HepG2 (cell line): ENCODE measurements at places on chromosomes 6 and 20.
A peak's percentile ranks its signal among the peaks of the same experiment; 100 is the strongest.

DNA sequence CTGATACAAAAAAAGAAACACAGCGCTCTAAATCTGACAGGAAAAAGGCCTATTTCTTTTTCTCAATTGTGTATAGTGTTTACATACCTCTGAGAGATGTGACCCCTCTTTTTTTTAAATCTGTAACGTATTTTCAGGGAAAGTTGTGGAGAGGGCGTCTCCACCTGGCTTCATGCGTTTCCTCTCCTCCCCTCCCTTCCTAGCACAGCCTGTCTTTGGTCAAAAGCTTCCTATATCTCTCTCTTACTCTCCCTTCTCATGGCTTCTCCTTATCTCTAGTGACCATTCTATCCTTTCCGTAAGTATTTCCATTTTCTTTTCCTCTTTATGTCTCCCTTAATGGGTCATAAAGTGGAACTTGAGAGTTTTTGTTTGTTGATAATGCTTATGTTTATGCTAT, 458.9 kb downstream of the HACE1 start:
- no peak for DNase-seq

- DNase-seq, result no peak
Observed at GRCh38 chr20:9269280-9269971, 200.5 kb downstream of the PLCB4 start.

- DNase-seq, result no peak
Observed at GRCh38 chr20:37579106-37579505, 51.4 kb upstream of the BLCAP start.

- DNase-seq, result no peak
Observed at GRCh38 chr20:53129563-53129962, 157.4 kb downstream of the TSHZ2 start.

DNA sequence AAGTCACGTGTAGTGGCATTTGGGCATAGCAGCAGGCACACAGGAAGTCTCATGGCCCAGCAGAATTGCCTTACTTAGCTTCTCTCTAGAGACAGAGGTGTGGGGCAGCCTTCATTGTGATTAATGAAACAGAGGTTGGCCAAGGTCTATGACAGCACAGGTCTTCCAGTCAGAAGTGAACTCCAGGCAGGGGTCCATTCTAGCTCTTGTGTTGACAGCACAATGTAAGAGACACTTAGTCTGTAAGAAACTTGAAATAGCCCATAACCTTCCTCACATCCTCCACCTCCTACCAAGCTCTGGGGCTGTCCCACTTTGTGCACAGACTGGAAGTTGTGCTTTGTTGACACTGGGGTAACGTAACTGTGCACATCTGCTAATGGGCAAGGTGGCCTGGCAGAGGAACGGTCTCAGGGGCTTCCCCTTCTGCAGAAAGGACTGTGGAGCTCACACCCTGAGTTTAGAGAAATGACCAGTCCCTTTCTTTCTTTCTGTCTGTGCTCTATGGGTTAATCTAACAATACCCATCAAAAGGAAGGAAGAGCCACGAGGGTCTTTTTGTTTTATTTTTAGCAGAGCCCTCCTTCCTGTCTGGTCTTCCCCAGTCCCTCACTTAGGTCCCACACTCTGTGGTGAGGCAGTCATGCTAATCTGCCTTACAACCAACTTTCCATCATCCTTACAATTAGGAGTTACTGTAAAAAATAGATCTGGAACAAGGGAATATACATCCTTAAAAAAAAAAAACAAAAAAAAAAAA, 35.6 kb upstream of the TAGAP start:
- no peak for DNase-seq

DNA sequence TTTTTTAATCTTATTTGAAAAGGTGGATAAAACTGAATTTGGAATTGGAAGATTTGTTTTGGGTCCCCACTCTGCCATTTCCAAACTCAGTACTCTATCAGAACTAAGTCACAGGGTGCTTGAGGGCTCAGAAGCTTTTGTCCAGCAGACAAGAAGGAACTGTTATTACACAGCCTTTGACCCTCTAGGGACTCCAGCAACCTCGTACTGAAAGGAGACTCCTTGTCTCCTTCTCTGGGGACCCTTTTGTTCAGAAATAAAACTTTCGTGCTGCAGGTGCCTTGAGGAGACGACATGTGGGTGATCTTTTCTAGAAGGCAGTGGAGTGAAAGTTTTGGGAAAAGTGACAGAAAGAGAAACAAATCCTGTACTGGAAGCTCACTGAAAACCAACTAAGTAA, 7.4 kb upstream of the POLR1H start:
- no peak for DNase-seq

DNA sequence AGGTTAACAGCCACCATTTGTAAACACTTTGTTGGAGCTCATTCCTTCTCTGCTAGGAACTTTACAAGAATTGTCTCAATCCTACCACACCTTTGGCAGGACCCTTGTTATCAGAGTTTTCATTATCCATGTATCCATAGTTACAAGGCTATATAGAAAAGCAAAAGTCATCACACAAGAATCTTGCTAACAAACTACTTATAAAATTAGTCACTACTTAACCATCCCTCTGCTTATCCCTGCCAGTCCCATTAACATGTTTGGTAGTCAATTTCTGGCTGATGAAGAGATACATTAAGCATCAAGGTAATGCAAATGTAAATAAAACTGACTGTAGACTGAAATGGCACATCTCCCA, 10.4 kb downstream of the ZSWIM3 start:
- DNase-seq, result no peak

DNA sequence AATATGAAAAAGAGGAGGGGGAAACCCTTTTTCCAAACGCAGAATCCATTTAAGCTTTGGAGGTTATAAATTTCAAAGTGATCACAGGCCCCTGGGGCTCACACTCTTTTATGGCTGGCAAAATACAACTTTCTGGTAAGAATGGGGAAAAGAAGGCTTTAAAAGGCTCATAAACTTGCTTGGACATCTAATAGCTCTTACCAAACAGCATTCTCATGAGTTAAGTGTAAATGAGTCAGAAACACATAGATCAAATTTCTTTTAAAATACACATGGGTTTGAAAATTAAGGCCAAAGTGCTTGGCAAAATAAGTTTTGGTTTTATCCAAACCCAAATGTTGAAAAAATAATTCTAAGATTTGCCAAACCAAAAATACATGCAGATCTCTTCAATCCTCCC, 154.6 kb downstream of the SOBP start:
- no peak for DNase-seq

GRCh38 chr6:2190661-2191389, 54.6 kb downstream of the GMDS start:
- no peak for DNase-seq

- no peak for DNase-seq
Observed at GRCh38 chr6:27478141-27478705, 5.3 kb upstream of the ZNF184 start.

DNA sequence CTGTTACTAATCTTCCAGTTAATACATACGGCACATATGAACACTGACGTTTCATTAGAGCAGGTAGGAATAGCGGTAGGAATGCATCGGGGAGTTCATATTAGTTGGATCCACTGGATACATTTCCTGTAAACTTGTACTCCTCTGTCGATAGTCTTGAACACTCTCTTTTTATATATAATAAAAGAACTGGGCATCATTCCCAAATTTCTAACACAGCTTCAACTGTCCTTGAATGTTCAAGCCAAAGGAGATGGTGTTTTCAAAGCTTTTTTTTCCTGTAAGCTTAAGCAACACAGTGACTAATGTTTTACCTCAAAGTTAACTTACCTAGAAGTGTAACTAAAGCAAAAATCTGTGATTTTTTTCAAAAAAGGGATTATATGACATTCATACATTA, 195.3 kb downstream of the UTRN start:
- no peak for DNase-seq

DNA sequence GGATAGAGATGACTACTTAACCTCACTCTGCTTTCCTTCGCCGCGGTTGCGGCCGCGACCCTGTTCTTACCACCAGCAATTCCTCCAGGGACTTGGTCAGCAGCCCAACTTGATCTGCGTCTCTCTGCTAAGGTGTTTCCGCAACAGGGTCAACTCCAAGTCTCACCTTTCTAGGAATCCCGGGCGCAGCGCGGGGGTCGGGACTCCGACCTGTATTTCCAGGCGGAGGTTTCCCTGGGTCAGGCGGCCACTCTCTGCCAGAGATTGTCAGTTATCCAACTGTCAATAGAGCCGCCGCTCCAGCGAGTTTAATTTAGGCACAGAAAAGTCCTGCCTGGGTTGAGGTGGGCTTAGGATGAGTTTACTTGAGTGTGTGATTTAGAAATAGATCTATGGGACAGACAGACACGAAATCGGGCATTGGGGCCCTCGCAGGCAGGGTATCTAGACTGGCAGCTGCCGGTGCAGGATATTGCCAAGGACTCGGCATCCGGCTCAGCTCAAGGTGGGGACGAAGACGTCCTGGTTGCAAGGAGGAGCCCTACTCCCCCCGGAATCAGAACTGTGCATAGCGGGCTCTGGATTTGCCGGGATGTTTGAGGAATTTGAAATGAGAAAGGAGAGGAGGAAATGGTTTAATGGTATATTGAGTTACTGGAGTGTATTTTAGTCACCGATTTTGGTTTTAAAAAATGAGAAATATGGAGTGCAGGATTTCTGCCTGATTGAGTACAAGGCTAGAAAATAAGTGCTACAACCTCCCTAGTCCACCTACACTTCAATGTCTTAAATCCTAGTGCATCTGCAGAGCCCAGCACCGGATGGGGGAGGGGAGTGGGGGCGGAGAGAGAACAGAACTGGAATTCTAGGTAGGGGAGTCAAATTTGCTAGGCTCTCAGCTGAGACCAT, 23.7 kb downstream of the POM121L2 start:
- DNase-seq, result no peak

DNA sequence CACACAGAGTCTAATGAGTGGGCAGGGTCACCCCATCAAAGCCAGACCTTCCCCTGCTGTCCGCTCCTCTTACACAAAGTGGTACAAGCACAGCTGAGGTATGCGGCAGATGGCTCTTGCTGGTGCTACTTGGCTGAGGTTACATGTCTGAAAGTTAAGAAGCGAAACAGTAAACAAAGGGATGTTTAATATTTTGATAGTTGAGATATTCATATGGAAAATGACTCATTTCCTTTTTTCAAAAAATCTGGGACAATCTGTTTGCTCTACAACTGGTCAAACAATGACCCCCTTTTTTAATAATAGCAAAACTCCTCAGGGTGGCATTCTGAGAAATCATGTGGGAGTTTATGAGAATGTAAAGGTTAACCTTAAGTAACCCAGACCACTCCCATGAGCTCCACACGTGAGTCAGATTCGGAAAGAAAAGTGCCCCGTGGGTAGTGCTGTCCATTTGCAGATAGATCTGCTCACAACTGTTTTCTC, 245.3 kb downstream of the TBXT start:
- DNase-seq, result no peak

GRCh38 chr6:157120534-157121232, 202.6 kb downstream of the TMEM242 start:
- DNase-seq, result no peak

- DNase-seq, result no peak
Observed at GRCh38 chr20:3839328-3839727, 7.3 kb upstream of the MAVS start.

DNA sequence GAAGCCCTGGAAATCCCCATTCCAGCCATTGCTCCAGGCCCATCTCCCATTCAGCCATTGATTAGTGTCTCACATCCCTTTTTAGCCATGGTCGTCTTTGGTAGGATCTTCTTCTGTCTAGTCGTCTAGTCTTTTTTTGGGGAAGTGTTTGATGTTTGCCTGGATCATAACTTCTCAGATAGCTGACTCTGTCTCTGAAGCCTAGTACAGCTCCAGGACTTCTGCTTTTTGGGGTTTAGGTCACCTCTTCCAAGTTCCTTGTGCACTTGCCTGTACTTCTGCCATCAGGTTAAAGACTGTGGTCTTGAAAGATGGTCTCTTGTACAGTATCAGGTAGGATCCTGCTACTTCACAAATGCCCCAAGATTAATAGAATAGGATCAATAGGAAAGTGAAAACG, 553.5 kb downstream of the PKHD1 start:
- DNase-seq, result no peak

- no peak for DNase-seq
Observed at GRCh38 chr6:44012078-44012493, 115.2 kb downstream of the MRPL14 start.

DNA sequence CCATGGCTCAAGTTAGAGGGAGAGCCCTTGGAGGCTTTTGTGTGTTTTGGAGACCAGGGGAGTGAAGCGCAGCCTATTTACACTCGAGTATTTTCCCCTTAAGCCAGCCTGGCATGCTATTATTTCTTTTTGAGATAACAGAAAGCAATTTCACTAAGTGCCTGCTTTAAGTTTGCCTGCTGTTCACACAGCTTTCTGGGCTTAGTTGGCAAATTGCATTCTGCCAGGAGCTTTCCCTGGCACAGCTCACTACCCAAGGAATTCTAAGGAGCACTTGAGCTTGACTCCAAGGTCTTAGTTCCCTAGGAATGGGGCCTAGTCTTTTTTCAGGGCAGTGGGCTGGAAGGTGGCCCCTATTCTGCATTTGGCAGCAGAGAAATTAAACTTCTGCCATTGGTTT, 19.0 kb upstream of the ASXL1 start:
- no peak for DNase-seq

DNA sequence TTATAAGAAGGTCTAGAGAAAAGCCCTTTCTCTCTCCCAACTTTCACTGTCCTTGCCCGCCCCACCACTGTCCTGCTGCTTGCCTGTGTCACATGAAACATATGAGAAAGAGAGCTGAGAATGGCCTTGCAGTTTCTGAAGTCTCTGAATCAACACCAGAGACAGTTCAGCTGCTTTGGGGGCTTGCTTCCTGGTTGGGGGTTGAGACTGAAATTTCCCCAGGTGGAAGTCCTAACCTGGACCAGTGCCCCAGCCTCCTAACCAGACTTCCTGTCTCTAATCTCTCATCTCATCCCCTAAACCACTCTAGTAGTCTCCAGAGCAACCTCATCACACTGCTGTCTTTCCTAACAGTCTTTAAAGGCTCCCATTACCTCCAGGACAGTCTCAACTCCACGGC, 10.7 kb downstream of the TRAM2 start:
- no peak for DNase-seq

DNA sequence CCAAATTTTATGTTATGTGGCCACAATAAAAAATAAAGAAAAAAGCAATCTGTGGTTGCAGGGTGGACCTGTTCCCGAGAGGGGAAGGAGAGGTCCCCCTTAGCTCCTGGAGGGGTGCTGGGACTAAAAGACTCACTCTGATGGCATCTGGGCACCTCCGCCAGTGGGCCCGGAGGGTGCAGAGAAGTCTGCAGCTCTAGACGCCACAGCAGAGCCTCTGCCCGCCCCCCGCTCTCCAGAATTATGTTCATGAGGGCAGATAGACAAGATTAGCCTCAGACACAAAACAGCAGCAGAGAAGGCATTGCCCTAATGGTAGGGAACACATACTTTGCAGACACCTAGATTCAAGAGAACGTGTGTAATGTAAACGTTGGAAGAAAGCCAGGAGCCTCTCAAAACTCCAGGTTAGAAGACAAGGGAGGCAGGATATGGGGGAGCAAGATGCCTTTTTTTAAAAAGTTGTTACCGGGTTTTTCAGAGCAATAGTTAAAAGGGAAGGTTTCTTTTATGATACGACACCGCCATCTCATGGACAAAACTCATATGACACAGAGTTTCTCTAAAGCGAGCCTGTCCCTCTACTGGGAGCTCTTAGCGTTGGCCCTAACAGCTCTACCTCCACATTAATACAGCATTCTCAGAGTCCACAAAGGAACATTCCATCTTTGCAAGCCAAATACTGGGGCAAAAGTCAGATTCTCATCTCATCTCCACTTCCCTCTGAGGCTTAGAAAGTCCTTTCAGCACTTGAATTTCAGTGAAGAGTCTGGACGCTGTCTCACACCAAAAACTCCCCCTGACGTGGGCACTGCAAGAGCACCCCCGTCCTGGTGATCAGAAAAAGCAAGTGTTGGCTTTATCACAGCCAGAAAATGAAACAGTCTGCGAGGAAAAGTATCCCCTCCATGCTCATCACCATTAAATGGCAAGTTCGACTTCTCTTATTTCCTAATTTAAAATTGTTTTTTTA, 47.2 kb downstream of the FOXF2 start:
- DNase-seq, result peak; percentile 67

- no peak for DNase-seq
Observed at GRCh38 chr20:60055740-60056139, 97.5 kb downstream of the CDH26 start.
